ENCODE measurements at places on chromosomes 5 and 9. TPM values are rescaled to one million over a fixed set of nuclear protein-coding genes. Genes with fewer than 3 reads are reported as not detected.

SIT1 gene
- total RNA-seq = not detected

CARTPT gene
- total RNA-seq = not detected

GMCL2 gene
- total RNA-seq = not detected

RARS1 gene
- 177 TPM for total RNA-seq

TMEM203 gene
- total RNA-seq = 32.0 TPM

All from subcutaneous preadipocyte (primary cell).